DMS 273 treated with DMSO at 0.1 percent for 48 hours (cell line): ENCODE measurements at places on chromosomes 12 and 14.

GRCh38 chr14:102885737-102886447 lies 36.6 kb upstream of the AMN start:
- no peak for DNase-seq

GRCh38 chr14:100903672-100904185 lies at the start of gene RTL1:
Gene RTL1, minus strand, starts transcription at chr14:100903722. Its CDS starts 18,934 bp downstream, at chr14:100884788.
- DNase-seq = no peak

DNA sequence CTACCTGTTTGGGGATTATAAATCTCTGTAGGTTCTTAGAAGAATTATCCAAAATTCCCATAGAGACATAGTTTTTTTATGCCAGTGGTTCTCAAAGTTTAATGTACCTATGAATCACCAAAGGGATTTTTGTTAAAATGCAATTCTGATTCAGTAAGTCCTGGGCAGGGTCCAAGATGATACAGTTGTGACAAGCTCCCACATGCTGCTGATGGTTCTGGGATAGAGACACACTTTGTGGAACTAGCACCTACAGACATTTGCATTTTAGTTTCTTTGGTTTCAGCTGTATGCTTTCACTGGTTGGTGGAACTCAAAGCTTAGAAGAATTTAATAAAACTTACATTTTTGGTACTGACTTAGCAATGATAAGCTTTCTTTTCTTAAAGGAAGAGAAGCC lies 80.4 kb downstream of the PTCSC3 start:
- no peak for DNase-seq

DNA sequence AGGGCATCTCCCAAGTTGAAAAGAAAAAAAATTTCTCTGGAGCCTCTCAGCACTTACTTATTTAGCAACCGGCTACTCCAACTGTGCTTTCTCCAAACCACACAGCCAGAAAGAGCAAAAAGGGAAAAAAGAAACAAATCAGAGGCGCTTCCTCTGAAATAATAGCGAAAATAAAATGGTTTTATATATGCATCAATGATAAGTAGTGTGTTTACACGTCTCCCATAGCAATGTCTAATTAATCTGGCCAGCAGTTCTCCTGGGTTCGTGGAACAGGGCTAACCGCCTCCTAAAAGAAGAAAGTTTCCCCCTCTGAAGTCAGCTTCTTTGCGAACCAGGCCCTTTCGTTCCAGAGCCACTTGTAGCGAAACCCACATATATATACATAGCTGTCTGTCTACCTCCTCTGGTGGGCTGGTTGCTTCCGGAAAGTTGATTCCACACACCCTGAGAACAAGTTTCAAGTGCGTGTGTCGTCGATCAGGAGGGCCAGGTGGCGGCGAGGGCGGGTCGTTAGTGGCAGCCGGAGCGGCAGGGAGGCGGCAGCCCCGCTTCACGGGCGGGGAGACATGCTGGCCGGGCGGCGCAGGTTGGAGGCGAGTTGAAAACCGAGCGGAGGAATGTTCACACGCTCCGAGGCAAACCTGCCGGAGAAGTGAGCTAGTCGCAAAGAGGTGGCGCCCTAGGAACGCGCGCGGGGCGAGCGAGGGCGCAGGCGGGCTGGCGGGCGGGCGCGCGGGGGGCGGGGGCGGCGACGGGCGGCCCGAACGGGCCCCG lies 2.7 kb downstream of the PTHLH start:
- peak; percentile 55 for DNase-seq

DNA sequence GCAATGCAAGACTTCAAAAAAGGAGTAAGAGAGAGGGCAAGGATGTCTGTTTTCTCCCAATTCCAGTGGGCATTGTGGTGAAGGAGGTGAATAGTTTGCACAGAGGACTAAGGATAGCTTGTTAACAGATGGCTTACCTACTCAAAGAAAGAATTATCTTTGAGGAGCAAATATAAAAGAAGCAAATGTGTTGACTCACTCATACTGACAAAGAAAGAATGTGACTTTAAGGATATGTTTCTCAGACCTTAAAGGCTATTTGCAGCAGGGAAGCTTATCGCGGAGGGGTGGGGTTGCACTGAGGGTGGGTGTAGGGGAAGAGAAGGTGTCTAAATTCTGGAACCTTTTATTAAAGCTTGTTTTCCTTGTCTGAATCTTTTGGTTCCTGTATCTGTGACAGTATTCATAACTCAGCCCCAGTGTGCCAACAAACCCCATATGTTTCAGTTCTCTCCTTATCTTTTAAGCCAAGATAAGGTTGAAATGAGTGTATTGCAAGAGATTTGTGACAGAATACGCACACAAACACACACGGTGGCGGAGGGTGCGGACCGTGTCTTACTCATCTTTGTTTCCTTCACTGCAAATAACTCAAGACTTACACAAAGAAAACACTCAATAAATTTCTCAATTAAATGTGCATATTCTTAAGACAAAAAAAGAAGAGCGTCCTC lies 146.4 kb upstream of the ARID2 start:
- DNase-seq = no peak
